ENCODE measurements at places on chromosomes 3 and 15.
A peak's percentile ranks its signal among the peaks of the same experiment; 100 is the strongest.

DNA sequence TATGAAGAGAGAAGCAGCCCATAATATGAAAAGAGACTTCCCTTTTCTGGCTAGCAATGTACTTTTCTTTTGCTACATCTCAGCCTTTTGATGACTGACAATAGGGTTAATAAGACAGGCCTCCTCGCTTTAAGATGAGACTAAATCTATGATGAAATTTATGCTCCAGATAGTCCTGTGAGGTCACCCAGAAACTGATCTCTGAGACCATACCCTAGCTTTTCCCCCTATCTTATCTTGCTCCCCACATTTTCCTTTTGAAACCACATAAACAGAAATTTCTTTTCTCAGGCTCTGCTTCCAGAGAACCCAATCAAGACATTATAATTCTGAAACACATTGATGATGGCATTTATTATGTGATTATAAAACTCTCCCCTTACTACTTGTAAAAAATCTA lies 168.8 kb upstream of the CADM2 start:
- DNase-seq: no peak

DNA sequence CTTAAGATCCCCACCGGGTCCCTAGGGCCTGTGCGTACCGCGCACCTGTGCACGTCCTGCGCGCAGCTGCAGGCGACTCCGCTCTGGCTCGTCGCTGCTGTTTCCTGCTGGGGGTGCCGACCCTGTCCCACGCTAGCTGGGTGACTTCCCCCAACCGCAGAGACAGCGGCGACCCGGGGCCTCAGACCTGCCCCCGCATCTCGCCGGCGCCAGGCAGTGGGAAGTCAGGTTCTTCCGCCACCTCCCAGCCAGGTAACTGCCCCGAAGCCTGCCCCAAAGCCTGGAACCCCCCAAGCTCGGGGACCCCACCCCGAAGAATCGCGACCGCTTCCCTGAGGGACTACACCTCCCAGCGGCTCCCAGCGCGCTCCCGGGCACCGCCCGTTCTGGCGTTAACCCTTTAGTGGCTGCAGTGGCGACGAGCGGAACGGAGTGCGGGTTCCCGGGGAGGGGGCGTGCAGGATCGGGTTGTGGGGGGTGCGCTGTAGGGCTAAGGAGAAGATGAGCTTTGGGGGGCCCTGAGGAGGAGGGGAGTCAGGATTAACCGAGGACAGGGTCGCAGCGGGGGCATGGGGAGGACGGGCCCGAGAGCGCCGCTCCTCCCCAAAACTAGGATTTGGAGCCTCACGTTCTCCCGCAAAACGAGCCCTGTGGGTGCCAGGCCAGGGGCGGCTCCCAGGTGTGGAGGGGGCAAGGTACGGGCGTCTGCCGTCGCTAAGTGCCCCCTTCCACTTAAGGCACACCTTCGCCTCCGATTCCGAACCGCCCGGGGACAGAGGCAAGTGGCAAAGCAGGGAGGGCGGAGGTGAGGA lies 589 bp downstream of the NEIL1 start:
- DNase-seq: no peak

DNA sequence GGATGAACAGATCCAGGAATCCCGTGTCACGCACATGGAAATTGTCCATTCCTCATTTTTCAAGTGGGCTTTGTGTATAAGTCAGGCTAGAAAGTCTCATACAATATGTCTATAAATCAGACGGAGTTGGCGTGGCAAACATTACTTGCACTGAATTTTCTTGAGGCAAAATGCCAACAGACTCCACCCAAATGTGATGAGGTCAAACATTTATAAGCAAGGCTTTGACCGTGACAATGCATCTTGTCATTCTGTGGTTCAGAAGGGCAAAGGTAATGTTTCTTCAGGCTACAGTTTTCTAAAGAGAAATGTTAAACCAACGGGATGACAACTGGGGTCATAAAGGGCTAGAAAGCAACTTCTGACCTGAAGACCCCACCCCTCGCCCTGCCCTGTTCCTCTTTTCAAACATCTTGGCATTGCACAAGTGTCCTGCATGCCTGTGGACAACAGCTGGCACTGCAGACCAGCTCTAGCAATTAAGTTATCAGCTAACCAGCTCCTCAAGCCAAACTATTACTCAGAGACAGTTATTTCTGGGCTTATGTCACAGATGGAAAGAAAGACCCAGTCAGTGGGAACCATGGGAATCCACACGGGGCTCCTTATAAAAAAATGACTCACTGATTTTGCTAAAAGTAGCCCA lies 36.5 kb upstream of the SPTBN5 start:
- DNase-seq: peak; percentile 94

GRCh38 chr3:119663885-119664284 lies 3.5 kb upstream of the POPDC2 start:
- DNase-seq: no peak

- DNase-seq: no peak
Observed at GRCh38 chr3:188008582-188009213, 145.3 kb upstream of the LPP start.
